Activated T-helper 1 cell treated with anti-CD3 and anti-CD28 coated beads, Interleukin-2, amount 50 U/mL, for 16 hours (primary cell): ENCODE measurements at places on chromosomes 2 and 18.

DNA sequence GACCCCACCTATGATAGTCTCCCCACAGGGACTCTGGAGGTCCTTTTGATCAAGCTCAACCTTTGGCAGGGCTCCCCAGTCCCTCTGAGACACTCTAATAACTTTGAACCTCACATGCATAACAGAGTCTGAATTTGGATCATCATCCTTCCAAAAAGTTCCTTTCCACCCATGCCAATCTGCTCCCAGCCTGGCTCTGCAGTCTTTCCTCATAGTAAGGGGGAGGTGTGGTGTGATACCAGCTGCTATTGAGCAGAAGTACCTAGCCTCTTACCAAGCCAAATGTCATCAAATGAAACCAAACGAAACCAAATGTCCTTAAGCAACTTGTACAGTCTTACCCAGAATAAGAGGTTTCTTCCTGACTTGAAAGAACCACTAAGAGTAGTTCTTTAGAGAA, 36.5 kb downstream of the DTNA start:
- no peak for DNase-seq

- no peak for DNase-seq
Observed at GRCh38 chr2:204470178-204470620, 75.1 kb upstream of the PARD3B start.

- no peak for DNase-seq
Observed at GRCh38 chr2:21041462-21041861, 2.4 kb downstream of the APOB start.

GRCh38 chr18:36406805-36407204, 109.3 kb downstream of the FHOD3 start:
- no peak for DNase-seq

DNA sequence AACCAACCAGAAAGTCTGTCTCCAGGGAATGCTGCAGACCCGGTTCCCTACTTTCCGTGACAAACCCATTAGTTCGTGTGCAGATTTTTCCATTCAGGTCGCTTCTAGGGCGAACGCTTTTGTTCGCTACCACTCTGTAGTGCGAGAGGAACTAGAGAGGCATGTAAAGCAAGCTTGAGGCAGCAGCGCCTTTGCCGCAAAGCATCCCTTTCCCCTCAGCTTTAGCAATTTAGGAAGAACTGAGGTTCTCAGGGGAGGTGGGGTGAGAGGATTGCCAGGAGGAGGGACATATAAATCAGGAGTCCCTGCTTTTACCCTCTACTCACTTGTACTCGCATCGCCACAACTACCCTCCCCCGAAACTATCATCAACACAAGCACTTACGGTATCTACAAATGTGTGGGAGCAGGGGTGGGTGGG, 748 bp upstream of the ZNF804A start:
- no peak for DNase-seq

DNA sequence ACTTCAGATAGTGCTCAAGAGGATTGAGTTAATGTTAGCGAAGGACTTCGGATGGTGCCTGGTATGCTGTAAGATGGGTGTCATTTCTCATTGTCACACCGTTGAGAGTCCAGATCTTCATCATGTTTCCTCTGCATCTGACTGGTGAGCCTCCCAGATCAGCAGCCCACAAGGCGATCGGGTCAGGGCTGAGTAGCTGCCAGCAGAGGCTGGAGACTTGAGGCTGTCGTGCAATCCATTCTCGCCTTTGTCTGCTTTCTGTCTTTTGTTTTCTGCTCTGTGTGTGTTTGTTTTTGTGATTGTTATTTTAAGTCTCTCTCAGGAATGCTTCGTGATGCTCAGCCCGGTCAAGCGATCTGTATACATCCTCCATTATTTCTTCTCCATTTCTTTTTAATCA, 95.8 kb downstream of the TGOLN2 start:
- DNase-seq, result no peak

DNA sequence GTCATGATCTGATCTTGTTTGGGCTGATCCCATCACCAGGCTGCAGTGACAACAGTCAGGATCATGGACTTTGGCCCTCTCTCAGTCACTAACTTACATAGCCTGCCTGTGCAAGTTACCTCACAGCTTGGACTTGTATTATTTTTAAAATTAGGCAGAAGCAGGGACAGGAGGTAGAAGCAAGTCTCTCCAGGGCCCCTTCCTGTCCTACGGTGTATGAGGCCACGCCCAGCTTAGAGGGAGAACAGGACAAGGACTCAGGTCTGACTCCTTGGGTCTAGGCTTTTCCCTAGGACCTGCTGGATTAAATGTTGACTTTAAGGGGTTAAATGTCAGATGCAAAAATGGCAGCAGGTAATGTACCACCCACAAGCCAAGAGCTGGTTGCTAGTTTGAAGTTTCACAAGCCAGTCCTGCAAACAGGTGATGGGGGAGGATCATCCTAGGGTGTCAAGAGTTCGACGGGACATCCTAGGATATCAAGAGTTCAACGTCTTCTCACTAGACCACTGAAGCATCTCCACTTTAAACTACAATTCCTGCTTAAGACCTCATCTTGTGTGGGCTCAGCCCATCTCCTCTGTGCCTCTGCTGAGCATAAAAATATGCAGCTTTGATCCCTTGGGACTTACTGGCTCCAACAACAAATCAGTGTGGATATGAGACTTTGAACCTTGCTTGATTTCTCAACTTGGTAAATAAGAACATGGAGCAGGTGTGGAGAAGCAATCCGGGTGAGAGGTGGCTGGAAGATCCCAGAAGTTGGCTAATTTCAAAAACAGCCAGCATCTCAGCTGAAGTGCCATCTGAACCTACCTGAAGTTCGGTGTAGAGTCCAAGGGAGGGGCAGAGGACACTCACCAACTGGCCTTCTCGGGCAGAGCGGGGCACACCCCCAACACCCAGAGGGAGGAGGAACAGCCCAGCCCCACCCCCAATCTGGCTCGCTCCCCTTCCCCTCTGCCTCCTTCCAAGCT, 39.5 kb downstream of the SFXN5 start:
- DNase-seq, result no peak
